HTR-8/SVneo (cell line): ENCODE measurements at places on chromosomes 2 and 18.
A peak's percentile ranks its signal among the peaks of the same experiment; 100 is the strongest.

DNA sequence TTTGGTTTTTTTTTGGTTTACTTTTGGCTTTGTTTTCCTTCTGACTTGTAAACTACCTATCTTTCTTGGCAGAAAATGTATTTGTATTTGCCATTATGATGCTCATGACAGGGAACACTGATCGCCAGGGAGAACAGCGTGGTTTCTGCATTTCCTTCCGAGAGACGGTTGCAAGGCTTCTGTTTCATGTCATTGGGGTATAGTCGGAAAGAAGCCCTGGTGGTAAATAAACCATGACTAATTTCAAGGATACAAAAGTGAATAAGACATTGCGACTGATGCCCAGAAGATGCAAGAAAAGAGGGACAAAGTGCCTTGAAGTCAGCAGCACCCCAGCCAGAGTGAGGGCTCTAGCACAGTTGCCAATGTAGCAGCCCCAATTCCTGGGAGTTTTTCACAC is 4.2 kb upstream of the CAPN14 start:
- no peak for DNase-seq

- no peak for DNase-seq
Measured at GRCh38 chr2:170690640-170691039, 24.5 kb upstream of the SP5 start.

DNA sequence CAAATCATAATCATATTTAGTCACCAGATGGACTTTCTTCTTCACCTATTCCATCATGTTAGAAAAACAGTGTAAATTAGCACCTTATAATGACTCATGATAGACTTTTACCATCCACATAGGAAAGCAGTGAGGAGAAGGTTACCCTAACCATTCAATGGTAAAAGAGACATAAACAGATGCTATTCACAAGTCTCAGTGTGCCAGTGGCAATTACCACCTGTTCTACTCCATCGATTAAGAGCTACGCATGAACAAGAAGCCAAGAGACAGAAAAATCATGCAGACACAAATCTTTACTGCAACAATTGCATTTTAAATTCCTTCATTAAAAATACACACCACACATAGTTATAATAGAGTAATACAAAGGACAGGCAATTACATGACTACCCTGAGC is 106.7 kb upstream of the CHAC2 start:
- DNase-seq = no peak

DNA sequence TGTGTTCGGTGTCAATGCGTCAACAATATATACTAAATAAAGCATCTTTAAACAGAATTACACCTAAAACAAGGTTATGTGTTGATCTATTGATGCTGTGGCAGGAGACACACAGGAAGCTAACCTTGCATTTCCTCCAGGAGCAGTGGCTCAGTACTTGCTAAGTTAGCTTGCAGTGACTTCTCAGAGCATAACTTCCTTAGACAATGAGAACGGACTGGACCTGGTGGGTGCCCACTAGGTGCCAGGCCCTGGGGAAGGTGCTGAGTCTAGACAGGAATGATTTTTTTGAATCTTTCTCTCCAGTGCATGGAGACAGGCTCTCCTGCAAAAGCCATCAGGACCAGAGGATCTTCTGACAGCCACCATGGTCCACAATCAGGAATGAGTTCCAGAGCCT is 73.8 kb upstream of the MGAT4A start:
- no peak for DNase-seq

DNA sequence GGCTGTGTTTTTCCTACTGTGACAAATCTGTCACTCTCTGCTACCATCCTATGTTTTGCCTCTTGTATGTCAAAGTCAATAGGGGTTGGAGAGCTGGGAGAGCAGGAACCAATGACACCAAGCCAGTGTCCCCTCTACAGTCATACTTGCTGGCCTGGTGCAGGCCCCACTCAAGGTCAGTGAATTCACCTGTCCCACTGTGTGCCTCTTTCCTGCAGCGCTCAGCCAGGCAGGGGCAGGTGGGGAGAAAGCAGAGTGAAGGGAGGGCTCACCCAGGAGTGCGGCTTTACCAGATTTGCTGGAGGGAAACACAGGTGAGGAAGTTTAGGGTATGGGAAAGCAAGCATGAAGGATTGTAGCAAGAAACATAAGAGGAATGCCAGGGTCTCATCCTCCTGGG is 114.5 kb downstream of the GYPC start:
- DNase-seq = no peak

GRCh38 chr2:118855451-118856279 is 8.2 kb upstream of the EN1 start:
- DNase-seq = peak; percentile 65

GRCh38 chr18:36457683-36458082 is 160.2 kb downstream of the FHOD3 start:
- no peak for DNase-seq

DNA sequence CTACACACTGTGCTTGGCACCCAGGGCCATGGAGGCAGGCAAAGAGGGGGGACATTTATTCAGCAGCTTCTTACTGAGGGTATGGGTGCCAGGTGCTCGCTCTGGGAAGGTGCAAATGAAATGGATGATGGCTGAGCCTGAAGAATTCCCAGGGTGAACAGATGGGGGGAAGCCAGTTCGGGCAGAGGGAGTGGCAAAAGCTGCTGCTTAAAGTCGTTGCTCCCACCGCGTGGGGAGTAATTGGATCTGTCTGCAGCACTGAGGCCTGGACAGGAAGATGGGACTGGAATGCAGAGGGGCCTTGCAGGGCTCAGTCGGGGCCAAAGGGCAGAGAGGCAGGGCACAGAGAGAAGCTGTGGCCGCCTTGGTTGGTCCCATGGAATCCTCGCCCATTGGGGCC is 51.2 kb downstream of the NEDD4L start:
- DNase-seq = no peak

DNA sequence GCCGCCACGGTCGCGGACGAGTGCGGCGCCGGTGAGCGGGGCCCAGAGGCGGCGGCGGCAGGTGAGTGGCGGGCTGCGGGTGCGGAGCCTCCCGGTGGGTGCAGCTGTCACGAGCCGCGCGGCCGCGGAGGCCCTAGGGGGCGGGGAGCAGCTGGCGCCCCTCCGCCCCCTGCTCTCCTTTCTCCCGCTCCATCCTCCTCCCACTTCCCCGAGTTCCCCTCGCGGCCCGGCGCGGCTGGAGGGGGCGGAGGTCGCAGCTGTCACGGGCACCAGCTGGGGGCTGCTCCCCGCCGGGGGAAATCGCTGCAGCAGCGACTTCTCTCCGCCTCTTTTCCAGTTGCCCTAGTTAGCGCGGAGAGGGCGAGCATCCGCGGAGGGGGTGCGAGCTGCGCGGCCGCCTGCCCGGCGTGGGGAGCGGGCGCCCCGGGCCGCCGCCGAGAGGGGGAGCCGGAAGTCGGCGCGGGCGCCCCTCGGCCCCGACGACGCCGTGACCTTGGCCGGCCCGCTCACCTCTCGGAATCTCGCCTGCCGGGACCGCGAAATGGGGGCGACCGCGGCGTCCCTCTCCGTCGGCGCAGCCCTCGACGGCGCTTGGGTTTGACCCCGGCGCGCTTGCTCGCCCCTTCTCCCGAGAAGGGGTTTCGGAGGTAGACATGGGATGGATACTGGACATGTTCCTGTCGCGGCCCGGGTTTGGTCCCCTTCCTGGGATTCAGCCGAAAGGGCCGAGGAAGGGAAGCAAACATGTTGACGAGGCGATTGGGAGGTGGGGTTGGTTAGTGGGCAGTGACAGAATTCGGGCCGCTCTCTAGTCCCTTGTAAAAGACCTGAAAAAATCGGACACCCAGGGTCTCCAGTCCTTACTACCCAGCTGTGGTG is 727 bp downstream of the NCOA1 start:
- peak; percentile 57 for DNase-seq

DNA sequence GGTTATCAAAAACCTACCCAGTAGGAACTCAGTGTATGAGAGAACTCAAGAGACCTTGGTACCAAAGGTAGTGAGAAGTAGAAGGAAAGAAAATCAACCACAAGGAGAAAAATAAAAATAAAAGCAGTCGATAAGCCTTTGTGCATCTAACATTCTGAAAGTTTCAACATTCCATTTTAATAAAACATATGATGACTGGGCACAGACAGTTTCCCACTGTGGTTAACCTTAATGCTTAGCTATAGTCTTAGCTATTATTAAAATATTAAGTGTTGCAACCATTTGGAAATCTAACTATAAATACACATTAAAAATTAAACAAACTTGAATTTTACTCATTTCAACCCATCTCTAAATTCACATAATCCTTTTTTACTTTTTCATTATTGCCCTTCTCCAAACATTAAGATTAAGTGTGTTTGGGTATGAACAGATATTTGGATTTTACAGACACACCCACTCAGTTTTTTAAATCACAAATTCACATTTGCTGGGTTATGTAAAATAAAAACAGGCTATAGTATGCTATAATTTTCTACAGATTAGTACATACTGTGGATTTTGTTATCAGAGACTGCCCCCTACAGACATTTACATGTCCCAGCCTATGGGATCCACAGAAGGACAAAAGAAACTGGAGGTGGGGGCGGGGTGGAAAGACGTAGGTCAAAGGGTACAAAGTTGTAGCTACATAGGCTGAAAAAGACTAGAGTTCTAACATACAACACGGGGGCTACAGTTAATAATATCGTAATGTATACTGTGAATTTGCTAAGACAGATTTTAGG is 32.8 kb downstream of the SRBD1 start:
- no peak for DNase-seq

GRCh38 chr18:75179819-75180600 is 28.9 kb downstream of the PTGR3 start:
- DNase-seq = no peak
